Activated CD4-positive, alpha-beta T cell treated with anti-CD3 and anti-CD28 coated beads, Interleukin-2, amount 50 U/mL, for 1 hour (primary cell): ENCODE measurements at places on chromosomes 16 and 17.

- DNase-seq: no peak
Measured at GRCh38 chr17:19372866-19373504, 5.3 kb upstream of the MAPK7 start.

DNA sequence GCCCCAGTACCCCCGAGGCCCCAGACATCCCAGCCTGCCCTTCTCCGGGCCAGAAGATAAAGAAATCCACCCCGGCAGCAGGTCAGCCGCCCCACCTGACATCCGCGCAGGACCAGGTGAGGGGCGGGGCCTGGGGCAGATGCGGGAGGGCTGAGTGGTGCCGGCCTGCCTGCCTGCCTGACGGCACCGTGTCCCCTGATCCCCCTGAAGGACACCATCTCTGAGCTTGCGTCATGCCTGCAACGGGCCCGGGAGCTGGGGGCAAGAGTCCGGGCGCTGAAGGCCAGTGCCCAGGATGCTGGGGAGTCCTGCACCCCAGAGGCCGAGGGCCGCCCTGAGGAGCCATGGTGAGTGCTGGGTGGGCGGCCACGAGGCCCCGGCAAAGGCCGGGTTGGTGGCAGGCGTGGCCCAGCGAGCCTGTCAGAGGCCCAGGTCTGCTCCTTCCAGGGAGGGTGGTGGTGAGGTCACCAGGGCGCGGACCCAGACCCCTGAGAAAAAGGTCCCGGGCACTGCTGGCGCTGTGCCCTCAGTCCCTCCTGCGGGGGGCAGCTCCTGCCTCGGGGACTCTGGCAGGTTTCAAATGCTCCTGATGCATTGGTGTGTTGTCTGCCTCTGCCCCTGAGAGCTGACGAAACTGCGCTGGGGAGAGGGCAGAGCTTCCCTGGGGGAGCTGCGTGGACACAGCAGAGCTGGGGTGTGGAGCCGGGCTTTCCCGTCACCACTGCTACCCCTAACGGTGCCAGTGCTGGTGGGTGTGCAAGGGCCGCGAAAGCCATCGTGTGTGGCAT lies 1.2 kb downstream of the CDT1 start:
- DNase-seq: no peak

DNA sequence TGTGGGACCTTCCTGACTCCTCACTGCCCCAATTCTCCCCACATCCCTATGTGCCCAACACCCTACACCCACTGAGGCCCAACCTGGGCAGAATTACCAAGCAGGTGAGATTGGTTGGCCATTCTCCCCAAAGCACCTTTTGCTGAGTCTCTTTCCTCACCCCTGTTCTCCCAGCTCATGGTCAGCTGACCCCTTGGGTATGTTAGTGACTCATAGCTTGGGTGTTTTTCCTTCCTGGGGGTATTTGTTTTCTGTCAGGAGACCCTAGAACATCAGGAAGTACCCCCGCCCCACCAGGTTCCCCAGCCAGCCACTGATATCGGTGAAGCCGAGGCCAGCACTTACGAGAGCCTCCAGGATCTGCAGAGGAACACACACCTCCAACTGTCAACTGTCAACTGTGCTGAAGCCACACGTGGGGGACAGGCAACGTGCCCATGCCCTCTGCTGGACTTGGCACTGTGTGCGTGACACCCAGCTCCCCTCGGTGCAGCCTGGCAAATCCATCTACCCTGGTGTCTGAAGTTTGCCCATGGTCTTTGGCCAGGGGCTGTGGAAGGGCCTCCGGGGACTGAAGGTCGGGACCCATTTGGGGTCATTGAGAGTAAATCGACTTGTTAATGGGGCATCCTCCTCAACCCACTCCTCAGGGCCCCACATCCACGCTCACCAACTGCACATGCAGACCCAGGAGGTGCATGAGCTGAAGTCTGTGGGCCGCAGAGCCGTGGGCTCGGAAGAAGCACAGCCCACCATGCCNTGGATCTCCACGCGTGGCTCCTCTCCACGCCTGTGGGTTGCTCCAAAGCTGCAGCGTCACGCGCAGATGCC lies 53.1 kb downstream of the METRNL start:
- no peak for DNase-seq

DNA sequence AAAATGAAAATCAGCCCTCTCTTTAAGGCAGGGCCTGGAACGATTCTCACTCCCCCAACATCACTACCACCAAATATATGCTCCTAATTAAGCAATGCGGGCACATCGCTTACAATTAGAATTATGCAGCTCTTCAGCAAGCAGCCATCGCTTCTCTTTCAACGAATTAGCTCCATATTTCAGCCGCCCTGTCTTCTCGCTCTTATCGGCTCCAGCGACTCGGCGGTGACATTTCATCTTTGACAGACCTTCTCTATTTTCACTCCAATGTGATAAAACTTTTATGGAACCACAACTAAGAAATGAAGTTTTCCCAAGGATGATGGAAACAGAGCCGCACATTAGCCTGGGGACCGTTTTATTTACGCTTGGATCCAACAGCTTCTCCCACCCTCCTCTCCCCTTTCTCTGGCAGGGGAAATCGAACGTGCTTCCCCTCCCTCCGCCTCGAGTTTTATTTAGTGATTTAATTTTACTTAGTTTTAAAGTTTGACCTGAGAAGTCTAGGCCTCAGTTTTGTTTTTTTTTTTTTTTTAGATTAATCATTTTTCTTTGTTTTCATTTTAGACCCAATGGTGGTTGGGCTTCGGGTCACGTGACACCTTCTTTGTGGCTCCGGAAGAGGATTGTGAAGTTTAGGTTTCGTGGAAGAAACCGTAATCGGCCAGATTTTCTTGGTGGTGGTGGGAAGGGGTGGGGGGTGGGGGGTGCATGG lies 3.1 kb upstream of the HOXB2 start:
- peak; percentile 35 for DNase-seq

- no peak for DNase-seq
Measured at GRCh38 chr16:58409316-58409973, 17.2 kb downstream of the GINS3 start.

GRCh38 chr16:14487579-14487978 lies 142.5 kb downstream of the PARN start:
- no peak for DNase-seq

GRCh38 chr16:8596581-8596980 lies 6.3 kb upstream of the TMEM114 start:
- DNase-seq: no peak

DNA sequence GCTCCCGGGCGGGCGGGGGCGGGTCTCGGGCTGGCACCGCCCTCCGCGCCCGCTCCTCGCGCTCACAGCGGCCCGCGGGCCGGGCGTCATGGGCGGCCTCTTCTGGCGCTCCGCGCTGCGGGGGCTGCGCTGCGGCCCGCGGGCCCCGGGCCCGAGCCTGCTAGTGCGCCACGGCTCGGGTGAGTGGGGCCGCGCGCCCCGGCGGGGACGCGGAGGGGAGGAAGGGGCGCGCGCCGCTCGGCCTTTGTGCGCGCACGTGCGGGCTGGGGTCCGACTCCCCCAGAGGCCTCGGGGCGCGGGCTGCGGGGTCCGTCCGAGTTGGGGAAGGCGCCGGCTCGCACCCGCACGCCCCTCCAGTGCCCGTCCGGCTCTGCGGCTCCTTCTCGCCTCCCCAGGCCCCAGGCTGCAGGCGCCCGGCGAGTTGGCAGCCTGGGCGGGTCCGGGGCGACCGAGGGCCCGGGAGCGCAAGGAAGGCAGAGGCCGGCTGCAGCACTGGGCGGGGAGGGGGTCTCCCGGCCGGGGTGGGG lies at the start of gene NME4:
TSS of gene NME4 (plus strand) at position 65 of the 527 bp plus-strand sequence. CDS start at position 89, 24 bp downstream.
- DNase-seq: no peak

- no peak for DNase-seq
Measured at GRCh38 chr16:48432136-48432535, 46.9 kb upstream of the SIAH1 start.

DNA sequence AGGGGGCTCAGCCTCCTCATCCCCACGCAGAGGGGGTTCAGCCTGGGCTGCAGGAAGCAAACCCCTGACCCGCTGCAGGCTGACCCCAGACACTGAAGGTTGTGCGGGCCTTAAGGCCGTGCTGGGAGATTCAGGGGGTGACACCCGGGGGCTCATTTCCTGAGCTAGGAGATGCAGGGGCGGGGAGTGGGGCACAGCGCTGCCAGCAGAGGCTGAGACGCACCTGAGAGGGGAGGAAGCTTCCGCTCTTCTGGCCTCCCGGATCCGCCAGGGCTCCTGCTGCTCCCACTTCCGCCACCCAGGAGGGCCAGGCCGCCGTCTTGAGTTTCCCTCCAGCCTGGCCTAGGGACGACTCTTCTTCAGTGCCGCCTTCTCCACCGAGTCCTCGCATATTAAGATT lies 173.2 kb upstream of the FOXF1 start:
- DNase-seq: no peak

DNA sequence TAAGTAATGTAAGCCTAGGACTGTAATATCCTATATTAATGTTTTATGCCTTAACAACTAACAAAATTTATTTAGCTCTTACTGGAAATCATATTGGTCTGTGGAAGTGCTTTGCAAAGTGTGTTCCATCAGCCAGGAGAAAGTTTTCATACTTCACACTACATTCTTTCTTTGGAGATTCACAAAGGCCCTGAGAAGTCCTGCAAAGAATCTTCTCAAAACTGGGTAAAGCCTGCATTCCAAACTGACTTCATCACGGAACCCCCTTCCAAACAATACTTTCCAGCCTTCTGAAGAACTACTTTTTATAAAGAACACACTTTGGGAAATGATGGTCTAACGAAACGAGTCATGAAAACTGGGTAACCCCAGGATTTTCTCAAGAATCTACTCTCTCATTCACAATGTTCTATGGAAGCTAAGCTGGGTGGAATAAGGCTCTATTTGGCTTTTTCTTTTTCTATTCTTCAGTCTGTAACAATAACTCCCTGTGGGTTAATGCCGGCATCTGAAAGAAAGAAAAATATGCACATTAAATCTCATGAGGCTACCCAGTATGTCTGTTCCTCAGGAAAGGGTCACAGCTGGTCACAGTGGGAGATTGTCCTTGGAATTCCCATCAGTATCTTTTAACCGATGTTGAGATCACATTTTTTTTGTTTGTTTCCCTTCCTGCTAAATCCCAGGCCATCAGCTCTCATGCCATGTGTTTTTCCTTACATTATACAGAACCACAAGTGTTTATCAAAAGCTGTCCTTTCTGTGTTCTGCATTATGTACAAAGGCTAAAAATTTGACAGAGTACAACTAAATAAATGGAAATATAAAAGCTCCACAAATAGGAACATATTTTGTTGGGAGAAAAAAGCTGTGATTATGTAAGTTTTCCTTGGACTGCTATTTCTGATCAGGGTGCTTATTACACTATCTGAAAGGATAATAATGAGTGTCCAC lies 12.8 kb upstream of the AKAP1 start:
- DNase-seq: no peak

GRCh38 chr16:28974007-28974436 lies 556 bp upstream of the SPNS1 start:
- DNase-seq: no peak

DNA sequence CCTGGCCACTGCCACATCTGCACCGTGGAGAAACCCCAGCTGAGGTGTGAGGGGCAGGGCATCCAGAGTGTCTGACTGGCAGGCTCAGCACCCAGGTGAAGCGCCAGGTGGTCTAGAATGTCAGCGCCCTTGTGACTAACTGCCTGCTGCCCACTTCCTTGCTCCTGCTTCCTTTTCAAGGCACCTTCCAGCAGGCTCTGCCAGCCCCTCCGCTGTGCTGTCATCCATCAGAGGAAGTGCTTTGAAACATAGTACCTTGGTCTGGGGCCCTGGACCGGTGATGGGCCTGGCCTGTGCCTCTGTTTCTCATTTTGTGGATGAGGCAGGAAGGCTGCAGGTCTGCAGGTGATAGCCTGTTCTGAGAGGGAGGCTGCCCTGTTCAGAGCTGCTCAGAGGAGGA lies 5.5 kb downstream of the SPNS2 start:
- DNase-seq: no peak

- no peak for DNase-seq
Measured at GRCh38 chr16:49281480-49281842, at the start of gene CBLN1. Gene CBLN1, minus strand, starts transcription at chr16:49281838. Its CDS starts 373 bp downstream, at chr16:49281465.

DNA sequence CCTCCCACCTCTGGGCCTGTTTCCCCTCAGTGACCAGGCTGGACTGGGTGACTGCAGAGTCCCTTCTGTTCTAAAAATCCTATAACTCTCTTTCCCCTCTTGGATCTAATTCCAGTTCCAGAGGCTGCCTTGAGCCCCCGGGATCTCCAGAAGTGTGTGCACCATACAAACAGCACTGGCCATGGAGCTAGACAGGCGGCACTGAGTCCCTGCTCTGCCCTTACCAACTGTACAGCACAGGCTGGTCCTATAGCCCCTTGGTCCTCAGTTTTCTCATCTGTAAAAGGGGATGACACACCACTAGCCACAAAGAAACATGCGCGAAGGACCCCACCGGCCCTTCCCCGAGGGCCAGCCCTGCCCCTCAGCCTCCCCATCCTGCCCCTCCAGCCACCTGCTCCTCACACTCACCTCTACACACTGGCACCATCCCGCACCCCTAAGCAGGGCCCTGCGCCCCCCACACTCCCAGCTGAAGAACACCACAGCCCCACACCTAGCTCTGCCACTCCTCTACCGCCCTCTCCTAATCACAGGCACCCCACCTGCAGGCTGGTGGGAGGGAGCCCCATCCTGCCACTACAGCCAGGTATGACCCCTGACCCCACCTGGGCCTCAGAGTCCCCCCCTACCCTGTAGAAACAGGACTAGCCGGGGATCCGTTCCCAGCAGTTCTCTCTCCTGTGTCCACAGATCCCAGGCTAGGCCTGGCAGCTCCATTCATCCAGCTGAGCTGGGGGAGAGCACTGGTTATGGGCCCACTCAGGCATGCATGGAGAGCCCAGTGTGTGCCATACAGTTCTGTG lies 913 bp upstream of the KRT16 start:
- no peak for DNase-seq

- DNase-seq: peak; percentile 10
Measured at GRCh38 chr16:75011634-75012307, 12.9 kb downstream of the ZNRF1 start.

DNA sequence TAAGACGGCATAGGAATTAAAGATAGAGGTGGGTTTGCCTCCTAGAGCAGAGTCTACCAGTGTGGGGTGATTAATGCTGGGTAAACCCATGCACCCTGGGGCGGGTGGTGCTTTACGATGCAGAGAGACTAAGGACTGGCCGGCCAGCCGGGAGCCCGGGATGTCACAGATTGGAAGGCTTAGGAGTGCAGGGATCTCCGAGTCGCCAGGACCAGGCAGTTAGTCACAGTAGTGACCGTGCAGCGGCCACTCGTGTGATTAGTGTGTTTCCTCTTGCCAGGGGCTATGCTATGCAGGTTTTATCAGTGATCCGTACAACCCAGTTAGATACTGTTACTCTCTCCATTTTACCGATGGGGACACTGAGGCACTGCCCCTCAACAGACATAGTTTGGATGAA lies 10.4 kb downstream of the CMIP start:
- no peak for DNase-seq

- DNase-seq: no peak
Measured at GRCh38 chr17:45046537-45047125, 4.8 kb downstream of the DCAKD start.

GRCh38 chr16:154217-155030 lies 2.0 kb downstream of the HBZ start:
- DNase-seq: no peak
